ENCODE measurements at places on chromosomes 7 and 10.

GRCh38 chr7:55502124-55502857, 70.0 kb downstream of the VOPP1 start:
- DNase-seq, result no peak

- peak; percentile 35 for DNase-seq
These were observed 4.2 kb upstream of the CCNY start for GRCh38 chr10:35331894-35332640.

GRCh38 chr7:42138691-42139090, 98.3 kb downstream of the GLI3 start:
- DNase-seq, result peak; percentile 20

- no peak for DNase-seq
These were observed 3.5 kb downstream of the CYP26C1 start for GRCh38 chr10:93063977-93064660.

DNA sequence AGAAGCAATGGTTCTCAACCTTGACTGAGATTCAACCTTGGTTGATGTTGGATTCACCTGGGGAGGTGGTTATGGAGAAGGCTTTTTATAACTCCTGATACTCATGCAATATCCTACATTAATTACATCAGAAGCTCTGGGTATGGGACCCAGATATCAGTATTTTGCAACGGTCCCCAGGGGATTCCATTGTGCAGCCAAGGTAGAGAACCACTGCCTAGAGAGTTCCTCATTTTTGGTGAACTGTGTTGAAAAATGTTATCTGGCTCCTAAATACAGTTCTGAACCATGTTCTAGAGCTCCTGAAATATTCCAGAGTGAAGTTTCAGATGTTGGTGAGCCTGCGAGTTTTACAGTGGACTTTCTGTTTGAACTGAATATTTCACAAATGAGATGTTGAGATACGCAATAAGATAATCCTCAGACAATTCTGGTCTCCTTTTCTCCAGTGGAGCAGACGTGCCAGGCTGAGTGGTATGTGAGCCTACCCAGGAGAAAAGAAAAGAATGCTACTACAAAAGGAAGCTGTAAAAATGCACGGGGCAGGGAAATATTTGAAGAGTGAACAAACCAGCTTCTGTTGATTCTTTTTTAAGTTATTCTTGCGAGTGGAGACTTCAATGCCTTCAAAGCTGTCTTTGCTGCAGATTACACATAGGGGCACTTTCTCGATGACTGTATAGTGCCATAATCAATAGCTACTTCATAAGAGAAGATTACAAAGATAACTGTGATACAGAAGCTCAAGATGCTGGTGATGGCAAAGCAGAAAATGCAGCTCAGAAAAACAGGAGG, 13.6 kb upstream of the C10orf120 start:
- peak; percentile 74 for DNase-seq

DNA sequence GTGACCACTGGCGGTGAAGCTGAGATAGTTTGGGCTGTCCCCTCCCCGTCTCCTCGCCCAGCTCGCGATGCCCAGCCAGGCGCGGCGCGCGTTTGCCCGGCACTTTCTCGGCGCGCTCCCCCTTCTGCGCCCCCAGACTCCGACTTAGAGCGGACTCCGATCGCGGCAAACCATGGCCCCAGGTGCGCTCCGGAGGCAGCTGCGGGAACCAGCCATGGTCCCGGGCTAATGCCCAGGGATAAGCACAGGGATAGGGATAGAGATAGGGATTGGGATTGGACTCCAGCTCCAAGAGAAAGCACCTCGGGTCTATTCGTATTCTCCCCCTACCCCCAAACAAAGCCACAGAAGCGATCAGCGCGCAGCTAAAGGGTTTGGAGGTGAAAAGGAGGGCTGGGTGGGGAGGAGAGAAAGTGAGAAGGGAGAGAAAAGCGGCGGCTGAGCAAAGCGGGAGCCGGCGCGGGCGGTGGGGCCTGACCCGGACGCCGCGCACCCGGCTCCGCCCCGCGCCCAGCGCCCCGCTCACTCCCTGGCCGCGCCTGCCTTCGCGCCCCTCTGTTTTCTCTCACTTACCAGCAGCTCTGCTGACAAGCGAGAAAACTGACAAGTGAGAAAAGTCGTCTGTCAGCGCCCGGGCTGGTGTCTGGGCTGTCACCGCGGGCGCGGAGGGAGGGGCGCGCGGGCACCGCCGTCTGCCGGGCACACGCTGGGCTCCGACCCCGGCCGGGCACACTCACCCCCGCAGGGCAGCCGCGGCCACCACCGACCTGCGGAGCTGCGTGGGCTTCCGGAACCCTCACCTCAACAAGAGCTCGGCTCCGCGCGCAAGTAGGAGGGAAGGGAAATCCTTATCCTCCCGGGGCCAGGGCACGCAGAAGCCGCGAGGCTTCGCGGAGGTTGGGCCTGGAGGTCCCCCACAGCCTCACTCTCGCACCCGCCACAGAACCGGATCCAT, at the start of gene PDE1C:
PDE1C (minus strand) TSS at position 2 of the 955 bp plus-strand sequence.
- DNase-seq, result no peak

DNA sequence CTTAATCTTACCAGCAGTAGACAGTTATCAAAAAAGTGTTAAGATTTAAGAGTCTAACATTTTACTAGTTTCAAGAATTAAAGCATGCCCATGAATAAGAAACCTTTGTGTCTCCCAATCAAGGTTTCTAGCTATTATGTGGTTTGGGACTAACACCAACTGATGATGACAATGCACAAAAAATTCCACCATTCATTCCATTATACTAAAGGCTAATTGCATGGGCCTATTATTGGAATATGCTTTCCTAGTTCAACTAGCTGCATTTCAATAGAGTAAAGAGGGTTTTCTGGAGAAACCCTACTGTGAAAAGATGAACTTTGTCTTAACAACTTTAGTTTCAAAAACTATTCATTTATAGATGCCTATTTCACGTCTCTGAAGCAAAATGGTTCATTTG, 44.6 kb downstream of the UBE2H start:
- DNase-seq, result no peak

GRCh38 chr10:93465806-93466675, 16.1 kb downstream of the MYOF start:
- DNase-seq, result peak; percentile 40

GRCh38 chr10:106999118-106999707, 165.3 kb downstream of the SORCS1 start:
- DNase-seq, result no peak

DNA sequence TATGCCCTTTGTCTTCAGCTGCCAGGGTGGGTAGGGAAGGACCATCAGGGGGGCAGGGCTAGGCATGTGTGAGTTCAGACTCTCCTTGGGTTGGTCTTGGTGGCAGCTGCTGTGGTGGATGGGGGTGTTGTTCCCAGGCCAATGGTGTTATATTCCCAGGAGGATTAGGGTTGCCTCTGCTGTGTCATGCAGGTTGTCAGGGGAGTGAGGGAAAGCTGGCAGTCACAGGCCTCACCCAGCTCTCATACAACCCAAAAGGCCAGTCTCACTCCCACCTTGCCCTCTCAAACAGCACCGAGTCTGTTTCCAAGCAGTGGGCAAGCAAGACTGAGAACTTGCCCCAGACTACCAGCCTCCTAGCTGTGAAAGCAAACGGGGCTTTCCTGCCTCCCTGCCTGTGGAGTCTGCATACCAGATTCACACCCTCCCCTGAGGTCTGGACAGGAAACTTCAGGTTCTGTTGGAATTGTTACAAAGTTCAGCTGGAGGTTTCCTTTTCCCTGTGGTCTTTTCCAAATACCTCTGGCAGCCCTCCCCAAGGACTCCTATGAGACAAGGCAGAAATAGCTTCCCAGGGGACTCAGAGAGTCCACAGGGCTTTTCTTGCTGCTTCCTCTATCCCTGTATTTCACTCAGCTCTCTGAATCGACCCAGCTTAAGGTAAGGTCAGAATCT, 1.4 kb downstream of the HYAL4 start:
- no peak for DNase-seq

DNA sequence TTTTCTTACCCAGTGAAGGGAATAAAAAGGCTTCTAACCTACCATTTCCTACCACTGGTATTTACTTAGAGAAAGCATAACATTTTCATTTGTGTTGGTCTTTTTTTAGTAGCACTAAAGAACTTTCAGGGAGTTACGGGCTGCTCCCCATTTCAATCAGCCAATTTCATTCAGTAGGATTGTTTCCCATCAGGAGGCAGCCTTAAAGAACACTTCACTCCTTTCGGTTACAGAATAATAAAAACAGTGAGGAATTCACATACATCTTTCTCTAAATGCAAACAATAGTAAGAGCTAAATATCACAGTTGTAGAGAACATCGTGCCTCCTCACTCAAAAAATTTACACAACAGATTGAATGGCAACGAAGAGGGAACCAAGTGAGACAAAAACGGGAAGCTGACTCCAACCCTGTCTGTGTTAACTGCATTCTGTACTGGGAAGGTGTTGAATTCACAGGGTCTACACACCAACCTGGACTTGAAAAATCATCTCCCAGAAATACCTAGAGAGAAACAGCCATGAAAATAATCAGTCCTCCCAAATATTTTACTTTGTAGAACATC, 55.5 kb upstream of the ABLIM1 start:
- no peak for DNase-seq

DNA sequence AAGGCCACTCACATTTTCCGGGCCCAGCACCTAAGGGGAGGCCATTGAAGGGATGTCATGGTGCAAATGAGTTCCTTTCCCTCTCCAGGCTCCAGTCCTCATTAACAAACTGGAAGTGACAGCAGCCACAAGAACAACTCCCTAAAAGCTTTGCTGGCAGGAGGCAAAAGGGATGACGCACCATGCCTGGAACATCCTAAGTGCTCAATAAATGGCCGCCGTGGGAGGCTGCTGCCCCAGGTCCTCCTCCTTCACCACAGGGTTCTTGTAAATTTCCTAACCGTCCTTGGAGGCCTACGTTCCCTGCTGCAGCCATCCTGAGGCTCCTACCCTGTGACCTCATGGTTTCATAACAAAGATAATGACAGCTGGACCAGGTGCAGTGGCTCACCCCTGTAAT, 41.3 kb upstream of the CAMK1D start:
- peak; percentile 52 for DNase-seq

GRCh38 chr10:3195726-3196125, 23.1 kb upstream of the PITRM1 start:
- no peak for DNase-seq

DNA sequence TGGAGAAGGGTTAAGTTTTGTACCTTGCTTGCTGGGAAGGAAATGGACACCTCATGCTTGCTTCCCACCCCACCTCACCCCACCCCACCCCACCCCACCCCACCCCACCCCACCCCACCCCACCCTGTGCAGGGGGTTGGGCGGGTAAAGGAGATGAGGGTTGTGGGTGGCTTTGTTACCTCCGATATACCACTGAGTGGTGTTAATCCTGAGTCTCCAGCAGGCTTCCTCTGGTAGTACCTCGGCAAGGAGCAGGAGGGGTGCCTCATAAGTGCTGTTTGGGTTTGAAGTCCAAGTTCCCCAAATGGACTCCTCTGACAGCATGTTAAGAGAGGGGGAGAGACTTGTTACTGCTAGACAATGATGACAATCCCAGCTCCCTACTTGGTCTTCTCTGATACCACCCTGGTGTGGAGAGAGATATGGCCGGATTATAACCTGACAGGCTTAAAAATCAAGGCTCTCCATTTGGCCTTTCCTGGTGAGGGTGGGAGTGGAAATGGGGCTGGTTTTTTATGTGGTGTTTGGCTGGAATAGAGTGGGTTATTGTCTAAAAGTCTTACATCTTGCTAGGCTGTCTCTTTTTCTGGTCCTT, 11.7 kb downstream of the SAMD8 start:
- DNase-seq, result no peak

- DNase-seq, result no peak
These were observed 37.6 kb downstream of the CPXM2 start for GRCh38 chr10:123854003-123854402.

GRCh38 chr7:100432621-100433275, 3.1 kb downstream of the MEPCE start:
- peak; percentile 21 for DNase-seq

DNA sequence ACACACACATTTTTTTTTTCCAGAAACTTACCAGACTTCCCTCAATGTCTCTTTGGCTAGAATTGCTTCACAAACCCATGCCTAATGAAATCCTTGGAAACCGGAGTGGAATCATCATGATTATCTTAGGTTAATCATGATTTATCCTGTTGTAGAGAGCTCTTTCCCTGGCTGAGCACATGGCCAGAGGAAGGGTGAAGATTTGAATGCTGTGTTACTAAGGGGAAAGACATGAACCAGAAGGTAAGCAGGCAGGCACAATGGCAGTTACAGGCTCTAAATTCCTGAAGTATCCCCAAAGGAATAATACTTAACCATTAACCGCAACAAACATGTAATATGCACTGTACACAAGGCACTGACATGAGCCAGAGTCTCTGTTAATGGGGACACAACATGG, 4.1 kb upstream of the RNF148 start:
- no peak for DNase-seq

GRCh38 chr7:135273581-135273980, 39.9 kb downstream of the STRA8 start:
- no peak for DNase-seq

- DNase-seq, result no peak
These were observed 218.2 kb upstream of the IMMP2L start for GRCh38 chr7:111780527-111780926.

GRCh38 chr10:13651969-13652720, 65.4 kb downstream of the PRPF18 start:
- no peak for DNase-seq

DNA sequence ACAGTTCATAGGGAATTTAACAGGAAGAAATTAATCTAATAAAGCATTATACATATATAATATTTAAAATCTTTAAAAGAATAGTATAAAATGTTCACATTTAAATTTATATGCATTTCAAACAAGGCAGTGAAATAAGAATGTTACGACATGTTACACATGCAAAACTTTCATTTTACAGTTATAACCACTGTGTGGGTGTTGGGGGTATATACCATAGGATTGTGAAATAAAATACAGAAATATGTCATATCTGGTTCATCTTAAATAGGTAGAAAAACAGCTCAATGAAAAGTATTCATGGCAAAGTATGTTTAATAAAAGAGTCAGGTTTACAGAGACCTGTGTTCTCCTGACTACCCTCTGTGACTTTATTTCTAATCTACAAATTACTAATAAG, 45.6 kb downstream of the CHCHD3 start:
- peak; percentile 65 for DNase-seq

DNA sequence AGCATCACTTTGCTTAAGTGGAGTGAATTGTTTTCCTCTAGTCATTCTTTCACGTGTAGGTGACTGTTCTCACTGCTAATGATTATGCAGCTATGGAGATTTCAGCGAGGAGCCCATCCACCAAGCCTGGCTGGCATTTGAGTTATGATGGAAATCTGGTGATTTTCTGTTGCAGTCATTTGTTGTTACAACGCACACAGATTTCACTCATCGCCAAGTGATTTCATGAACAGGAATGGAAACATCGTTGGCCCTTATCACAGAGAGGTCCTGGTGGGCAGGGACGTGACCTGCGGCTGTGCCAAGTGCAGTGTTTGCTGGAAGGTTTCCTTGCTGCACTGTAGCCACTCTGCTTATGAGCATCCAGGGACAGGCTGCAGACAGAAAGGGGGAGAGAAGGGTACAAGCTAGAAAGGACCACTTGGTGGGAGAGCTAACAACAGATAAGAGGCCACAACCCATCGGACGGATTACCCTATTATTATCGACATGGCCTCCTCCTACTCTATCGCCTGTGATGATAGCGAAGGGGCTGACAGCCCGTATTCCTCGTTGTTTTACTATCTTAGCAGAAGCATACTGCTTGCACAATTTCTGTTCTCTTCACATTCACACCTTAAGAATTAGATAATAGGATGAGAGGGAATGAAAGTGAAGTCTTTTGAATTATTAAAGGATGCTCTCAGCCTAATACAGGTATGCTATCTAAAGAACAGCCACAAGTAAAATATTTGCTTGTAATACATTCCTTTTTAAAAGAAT, 99.0 kb upstream of the PITRM1 start:
- no peak for DNase-seq

GRCh38 chr10:21464134-21464533, 61.3 kb downstream of the SKIDA1 start:
- DNase-seq, result no peak

Measured in NB4 (cell line).